ENCODE measurements at places on chromosomes 16 and 17. TPM values are rescaled to one million over a fixed set of nuclear protein-coding genes. Genes with fewer than 3 reads are reported as not detected.

- H3K4me3 ChIP-seq = no peak overlapping the region
- H3K27ac ChIP-seq = no peak overlapping the region
- no peaks in the 10 kb centered on the region for H3K27me3 ChIP-seq
- no peaks in the 10 kb centered on the region for H3K4me1 ChIP-seq
These were observed 182.9 kb upstream of the SOX9 start for GRCh38 chr17:71937914-71938313.

NR1D1 gene
- total RNA-seq = 4.6 TPM

GDPD3 gene
- total RNA-seq = 1.5 TPM

FBXO39 gene
- total RNA-seq = 0.22 TPM

DNA sequence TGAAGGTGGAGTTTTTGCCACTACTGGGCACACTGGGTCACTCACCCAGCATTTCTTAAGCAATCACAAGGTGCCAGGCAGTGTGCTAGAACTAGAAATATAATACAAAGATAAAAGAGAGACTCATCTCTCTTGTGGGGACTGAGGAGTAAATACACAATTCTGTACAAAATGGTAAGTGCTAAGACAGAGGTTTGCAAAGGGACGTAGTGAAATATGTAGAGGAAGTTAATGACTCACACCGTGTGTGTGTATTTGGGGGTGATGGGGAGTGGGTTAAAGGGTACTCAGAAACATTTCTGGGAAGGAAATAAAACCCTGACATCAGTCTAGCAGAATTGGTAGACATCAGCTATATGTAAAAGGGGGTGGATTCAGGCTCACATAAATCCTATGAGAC, 389.3 kb downstream of the CA10 start:
- H3K27ac ChIP-seq = no peak overlapping the region
- no peaks in the 10 kb centered on the region for H3K4me1 ChIP-seq
- no peak for DNase-seq
- no peaks in the 10 kb centered on the region for H3K36me3 ChIP-seq
- H3K27me3 ChIP-seq = no peaks in the 10 kb centered on the region

GRCh38 chr16:10154389-10154788, 27.8 kb downstream of the GRIN2A start:
- no peaks in the 10 kb centered on the region for H3K27me3 ChIP-seq
- H3K36me3 ChIP-seq = no peaks in the 10 kb centered on the region
- DNase-seq = no peak
- H3K4me1 ChIP-seq = no peaks in the 10 kb centered on the region
- H3K27ac ChIP-seq = no peak overlapping the region
- H3K4me3 ChIP-seq = no peak overlapping the region

- no peak overlapping the region for H3K27ac ChIP-seq
- no peaks in the 10 kb centered on the region for H3K27me3 ChIP-seq
- no peak for DNase-seq
- no peaks in the 10 kb centered on the region for H3K36me3 ChIP-seq
- H3K4me1 ChIP-seq = no peaks in the 10 kb centered on the region
- H3K4me3 ChIP-seq = no peak overlapping the region
These were observed 11.4 kb downstream of the MYLK3 start for GRCh38 chr16:46736695-46737094.

DNA sequence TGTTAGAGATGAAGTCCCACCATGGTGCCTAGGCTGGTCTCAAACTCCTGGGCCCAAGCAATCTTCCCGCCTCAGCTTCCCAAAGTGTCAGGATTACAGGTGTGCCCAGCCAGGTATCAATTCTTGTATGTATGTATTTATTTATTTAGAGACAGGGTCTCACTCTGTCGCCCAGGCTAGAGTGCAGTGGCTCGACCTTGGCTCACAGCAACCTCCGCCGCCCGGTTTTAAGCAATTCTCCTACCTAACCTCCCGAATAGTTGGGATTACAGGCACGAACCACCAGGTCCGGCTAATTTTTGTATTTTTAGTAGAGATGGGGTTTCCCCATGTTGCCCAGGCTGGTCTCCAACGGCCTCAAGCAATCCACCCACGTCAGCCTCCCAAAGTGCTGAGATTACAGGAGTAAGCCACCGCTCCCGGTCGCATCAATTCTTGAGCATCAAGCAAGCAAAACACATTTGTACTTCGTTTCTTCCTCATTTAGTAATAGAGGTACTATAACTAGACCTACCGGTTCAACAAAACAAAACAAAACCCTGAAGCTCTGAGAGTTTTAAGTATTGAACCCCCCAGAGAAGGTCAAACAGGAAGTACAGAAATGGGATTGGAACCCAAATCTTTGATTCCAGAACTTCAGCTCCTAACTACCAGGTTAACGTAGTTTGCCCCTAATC, 1.0 kb upstream of the ZNF500 start:
- H3K4me1 ChIP-seq = 0 out of 2 replicates have a peak, but pooled peaks cover 3% of the 10 kb centered on the region
- H3K27me3 ChIP-seq = no peaks in the 10 kb centered on the region
- H3K4me3 ChIP-seq = peak overlapping the region; percentile 99
- peaks cover 3% of the 10 kb centered on the region for H3K36me3 ChIP-seq

CRYBA1 gene
- total RNA-seq = not detected

GRCh38 chr17:81251094-81251708, 12.1 kb downstream of the NDUFAF8 start:
- no peak overlapping the region for H3K27ac ChIP-seq
- H3K4me1 ChIP-seq = peaks cover 8% of the 10 kb centered on the region
- no peak overlapping the region for H3K4me3 ChIP-seq
- no peaks in the 10 kb centered on the region for H3K27me3 ChIP-seq
- H3K36me3 ChIP-seq = no peaks in the 10 kb centered on the region

DNA sequence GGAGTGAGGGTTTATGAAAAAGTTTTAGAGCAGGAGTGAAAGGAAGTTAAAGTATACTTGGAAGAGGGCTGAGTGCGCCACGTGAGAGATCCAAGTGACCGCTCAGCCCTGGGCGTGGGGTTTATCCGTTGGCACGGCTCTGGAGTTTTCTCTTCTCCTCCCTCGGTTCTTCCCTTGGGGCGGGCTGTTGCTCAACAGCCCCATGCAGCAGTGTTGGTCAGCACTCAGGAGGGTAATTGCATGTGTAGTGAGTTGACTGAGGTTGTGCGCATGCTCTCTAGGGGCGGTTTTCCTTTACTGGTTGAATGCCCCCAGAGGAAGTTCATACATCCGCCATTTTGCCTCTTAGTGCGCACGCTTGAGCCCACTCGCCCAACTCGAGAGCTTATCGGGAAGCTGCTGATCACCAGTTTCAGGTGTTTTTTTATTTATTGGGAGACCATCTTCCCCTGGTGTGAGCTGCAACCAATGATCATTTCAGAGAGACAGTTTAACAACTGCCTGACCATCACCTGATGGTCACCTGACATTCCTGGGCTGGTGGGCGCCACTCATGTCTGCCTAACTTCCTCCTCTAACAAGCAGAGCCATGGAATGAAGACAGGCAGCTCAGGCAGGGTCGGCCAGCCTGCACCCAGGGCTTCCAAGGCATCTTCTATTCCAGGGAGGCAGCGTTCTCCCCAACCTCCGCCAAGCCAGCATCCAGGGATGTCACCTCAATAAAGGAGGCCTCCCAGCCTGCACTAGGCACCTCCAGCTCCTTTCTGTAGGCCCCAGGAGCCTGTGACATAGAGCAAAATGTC, 41.3 kb upstream of the DNAH17 start:
- no peaks in the 10 kb centered on the region for H3K4me1 ChIP-seq
- DNase-seq = no peak

PPY gene
- total RNA-seq = not detected

GRCh38 chr16:80457871-80458270, 82.9 kb upstream of the DYNLRB2 start:
- DNase-seq = no peak
- no peak overlapping the region for H3K4me3 ChIP-seq
- H3K4me1 ChIP-seq = no peaks in the 10 kb centered on the region
- no peaks in the 10 kb centered on the region for H3K27me3 ChIP-seq
- H3K27ac ChIP-seq = no peak overlapping the region

ABCA6 gene
- total RNA-seq = not detected

DNA sequence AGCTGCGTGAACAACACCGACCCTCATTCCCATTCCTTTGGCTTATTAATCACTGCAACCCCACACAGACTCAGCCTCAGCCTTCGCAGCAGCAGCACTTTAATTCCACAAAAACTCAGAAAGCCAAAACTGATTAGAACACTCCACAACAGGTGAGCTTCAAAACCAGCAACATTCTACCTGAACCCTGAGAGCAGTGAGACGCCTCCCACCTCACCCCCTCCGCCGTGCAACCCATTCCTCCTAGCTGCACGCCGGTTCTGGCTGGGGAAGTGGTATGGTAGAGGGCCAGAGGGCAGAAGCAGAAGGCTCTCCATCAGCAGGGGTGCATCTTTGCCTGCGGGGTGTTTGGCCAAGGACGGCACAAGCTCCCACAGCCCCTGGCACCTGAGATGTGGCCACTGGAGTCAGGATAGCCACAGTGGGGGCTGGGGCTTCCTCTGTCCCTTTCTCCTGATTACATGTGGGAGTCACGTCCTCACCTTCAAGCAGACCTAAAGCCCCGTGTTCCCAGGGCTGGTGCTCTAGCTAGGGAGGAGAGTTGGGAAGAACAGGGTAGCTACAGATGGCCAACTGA, 1.6 kb downstream of the BORCS6 start:
- H3K36me3 ChIP-seq = no peaks in the 10 kb centered on the region
- peak overlapping the region; percentile 89 for H3K4me3 ChIP-seq
- H3K27me3 ChIP-seq = peaks cover 9% of the 10 kb centered on the region
- peaks cover 4% of the 10 kb centered on the region for H3K4me1 ChIP-seq
- no peak for DNase-seq

DNA sequence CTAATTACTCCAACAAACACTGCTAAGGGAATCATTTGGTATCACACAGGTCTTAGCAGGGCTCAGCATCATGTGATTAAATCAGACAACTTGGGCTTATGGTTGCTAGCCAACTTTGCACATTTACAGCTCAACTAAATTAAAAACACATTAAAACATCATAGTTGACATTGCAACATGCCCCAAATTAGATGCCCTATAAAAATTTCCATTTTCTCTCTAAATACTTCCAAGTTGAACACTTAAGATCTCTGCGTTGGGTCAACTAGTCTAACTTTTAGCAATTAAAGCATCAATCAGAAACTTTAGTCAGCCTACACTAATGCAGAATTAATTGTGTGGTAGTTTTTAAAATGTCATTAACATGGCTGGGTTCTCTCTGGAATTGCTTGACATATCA, 12.1 kb downstream of the DNAJC7 start:
- no peaks in the 10 kb centered on the region for H3K27me3 ChIP-seq
- H3K36me3 ChIP-seq = peaks cover 21% of the 10 kb centered on the region
- H3K4me1 ChIP-seq = no peaks in the 10 kb centered on the region
- no peak overlapping the region for H3K4me3 ChIP-seq
- no peak overlapping the region for H3K27ac ChIP-seq
- DNase-seq = no peak

DNA sequence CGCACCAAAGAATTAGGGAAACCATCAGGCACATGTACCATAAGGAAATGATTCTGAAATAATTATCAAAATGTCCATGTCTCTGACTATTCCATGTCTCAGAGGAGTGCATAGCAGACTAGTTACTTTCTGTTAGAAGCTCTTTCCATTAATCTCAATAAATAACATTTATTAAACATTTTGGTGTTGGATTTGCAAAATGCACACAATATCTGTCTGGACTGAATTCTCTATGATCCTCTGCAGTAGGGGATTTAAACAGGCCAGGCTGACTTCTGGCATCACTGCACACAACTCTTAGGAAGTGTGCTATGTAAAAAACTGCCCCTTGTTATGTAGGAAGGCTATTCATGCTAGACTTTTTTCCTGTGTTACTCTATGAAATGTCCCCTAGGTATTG, 283.3 kb upstream of the CDH5 start:
- no peaks in the 10 kb centered on the region for H3K36me3 ChIP-seq
- no peak for DNase-seq
- H3K27me3 ChIP-seq = no peaks in the 10 kb centered on the region
- no peak overlapping the region for H3K4me3 ChIP-seq
- H3K27ac ChIP-seq = no peak overlapping the region
- H3K4me1 ChIP-seq = peaks cover 12% of the 10 kb centered on the region

DNA sequence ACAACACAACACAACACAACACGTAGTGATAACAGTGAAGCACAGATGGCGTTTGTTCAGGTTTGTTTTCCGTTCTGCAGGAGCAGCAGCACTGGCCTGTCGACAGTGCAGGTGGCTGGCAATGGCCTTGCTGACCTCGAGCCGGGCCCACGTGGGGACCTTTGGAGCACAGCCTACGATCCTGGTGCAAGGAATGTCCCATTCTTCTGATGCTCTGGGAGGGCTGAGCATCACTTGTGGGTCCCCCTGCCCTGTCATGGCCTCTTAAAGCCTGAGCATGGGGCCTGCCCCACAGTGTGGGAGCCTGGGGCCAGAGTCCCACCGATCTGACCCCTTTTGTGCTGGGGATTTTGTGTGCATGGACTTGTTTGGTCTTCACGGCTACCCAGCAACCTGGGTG, 6.8 kb downstream of the MAP2K3 start:
- no peak overlapping the region for H3K27ac ChIP-seq
- no peak for DNase-seq
- H3K4me3 ChIP-seq = no peak overlapping the region
- no peaks in the 10 kb centered on the region for H3K27me3 ChIP-seq

DNA sequence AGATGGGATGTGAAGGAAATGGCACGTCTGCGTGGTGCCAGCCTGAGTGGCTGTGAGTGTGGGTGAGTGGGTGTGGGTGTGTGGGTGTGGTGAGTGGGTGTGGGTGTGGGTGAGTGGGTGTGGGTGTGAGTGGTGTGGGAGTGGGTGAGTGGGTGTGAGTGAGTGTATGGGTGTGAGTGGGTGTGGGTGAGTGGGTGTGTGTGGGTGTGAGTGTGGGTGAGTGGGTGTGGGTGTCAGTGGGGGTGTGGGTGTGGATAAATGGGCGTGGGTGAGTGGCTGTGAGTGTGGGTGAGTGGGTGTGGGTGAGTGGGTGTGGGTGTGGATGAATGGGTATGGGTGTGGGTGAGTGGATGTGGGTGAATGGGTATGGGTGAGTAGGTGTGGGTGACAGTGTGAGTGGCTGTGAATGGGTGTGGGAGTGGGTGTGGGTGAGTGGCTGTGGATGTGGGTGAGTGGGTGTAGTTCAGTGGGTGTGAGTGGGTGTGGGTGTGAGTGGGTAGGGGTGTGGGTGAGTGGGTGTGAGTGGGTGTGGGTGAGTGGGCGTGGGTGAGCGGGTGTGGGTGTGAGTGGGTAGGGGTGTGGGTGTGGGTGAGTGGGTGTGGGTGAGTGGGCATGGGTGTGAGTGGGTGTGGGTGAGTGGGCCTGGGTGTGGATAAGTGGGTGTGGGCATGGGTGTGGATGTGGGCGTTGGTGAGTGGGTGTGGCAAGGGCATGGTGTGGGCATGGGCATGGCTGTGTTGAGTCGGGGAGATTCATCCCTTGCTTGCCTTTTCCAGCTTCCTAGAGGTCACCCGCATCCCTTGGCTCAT, 80.8 kb downstream of the ZDHHC7 start:
- H3K27me3 ChIP-seq = no peaks in the 10 kb centered on the region
- no peaks in the 10 kb centered on the region for H3K36me3 ChIP-seq
- H3K4me1 ChIP-seq = no peaks in the 10 kb centered on the region
- H3K4me3 ChIP-seq = no peak overlapping the region

GRCh38 chr16:17389384-17389783, 81.4 kb downstream of the XYLT1 start:
- no peaks in the 10 kb centered on the region for H3K36me3 ChIP-seq
- H3K4me3 ChIP-seq = no peak overlapping the region
- H3K27ac ChIP-seq = no peak overlapping the region
- H3K27me3 ChIP-seq = no peaks in the 10 kb centered on the region
- H3K4me1 ChIP-seq = peaks cover 40% of the 10 kb centered on the region

C16orf46 gene
- 1.1 TPM for total RNA-seq

TEKT1 gene
- not detected for total RNA-seq

- H3K27me3 ChIP-seq = no peaks in the 10 kb centered on the region
- DNase-seq = no peak
These were observed 13.2 kb upstream of the ATP2A3 start for GRCh38 chr17:3977387-3977786.

TAT gene
- not detected for total RNA-seq

- DNase-seq = no peak
- no peaks in the 10 kb centered on the region for H3K36me3 ChIP-seq
- H3K4me3 ChIP-seq = no peak overlapping the region
- no peaks in the 10 kb centered on the region for H3K27me3 ChIP-seq
- no peak overlapping the region for H3K27ac ChIP-seq
- no peaks in the 10 kb centered on the region for H3K4me1 ChIP-seq
These were observed 42.5 kb upstream of the CLEC19A start for GRCh38 chr16:19242987-19243575.

NEUROD2 gene
- not detected for total RNA-seq

Measured in H1 (cell line).